ENCODE measurements at places on chromosomes 12 and 14.

GRCh38 chr12:43292699-43293098 lies 259.3 kb downstream of the ADAMTS20 start:
- no peak for DNase-seq

- no peak for DNase-seq
These were observed 533.3 kb downstream of the LRFN5 start for GRCh38 chr14:42140001-42140400.

GRCh38 chr12:87596636-87597035 lies 432.6 kb downstream of the C12orf50 start:
- no peak for DNase-seq

- no peak for DNase-seq
These were observed 111.9 kb downstream of the CALM1 start for GRCh38 chr14:90508536-90509254.

GRCh38 chr14:28895389-28895788 lies 128.8 kb downstream of the FOXG1 start:
- no peak for DNase-seq

DNA sequence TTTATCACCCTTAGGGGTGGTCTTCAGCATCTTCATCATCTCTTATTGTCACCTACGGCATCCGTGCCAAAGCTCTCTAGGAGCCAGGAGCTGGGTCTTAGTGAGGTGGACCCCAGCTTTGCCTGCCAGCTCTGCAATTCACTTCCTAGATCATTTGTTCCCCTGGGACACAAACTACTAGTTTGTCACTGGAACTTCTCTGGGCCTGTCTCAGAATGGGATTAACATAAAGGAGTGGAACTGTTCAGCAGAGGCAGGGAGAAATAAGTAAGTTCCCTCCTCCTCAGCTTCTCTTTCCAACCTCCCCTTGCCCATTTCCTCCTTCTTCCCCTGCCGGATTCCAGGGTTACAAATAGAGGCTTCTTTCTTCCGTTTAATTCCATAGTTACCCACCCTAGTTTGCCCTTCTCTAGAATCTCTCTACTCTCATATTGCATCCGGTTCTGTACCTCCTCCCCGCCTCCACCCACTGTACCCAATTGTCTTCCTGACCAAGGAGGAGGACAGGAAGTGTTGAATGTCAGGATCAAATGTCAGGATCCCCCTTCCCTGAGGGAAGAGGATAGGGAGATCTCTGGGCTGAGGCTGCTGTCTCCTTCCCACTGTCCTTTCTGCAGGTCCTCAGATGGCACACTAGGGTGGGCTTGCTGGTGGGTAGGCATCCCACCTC lies 25.0 kb downstream of the LARP4 start:
- no peak for DNase-seq

DNA sequence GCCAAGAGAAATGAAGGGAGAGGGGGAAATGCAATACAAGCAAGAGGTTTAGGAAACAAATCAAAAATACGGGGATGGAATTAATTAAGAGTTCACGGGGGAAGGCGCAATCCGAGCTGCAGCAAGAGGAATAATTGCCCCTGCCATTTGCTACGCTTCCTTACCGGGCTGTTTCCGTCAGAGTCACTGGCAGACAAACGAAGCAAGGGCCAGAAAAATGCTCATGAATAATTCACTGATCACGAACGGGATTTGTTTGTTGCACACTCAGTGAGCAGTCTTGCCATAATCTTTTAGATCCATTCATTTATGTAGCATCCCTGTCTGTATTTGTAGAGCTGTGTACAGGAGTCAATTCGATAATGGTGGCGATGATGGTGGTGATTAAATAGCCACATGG lies 39.0 kb downstream of the PLXNC1 start:
- DNase-seq: no peak

All from stimulated activated CD4-positive, alpha-beta T cell treated with anti-CD3 and anti-CD28 coated beads, TNF-alpha, amount 100 ng/mL, for 24 hours (primary cell).